NT2/D1 (cell line): ENCODE measurements at places on chromosomes 3 and 15.

GRCh38 chr15:60358935-60359682 is 38.7 kb downstream of the ANXA2 start:
- DNase-seq = no peak

DNA sequence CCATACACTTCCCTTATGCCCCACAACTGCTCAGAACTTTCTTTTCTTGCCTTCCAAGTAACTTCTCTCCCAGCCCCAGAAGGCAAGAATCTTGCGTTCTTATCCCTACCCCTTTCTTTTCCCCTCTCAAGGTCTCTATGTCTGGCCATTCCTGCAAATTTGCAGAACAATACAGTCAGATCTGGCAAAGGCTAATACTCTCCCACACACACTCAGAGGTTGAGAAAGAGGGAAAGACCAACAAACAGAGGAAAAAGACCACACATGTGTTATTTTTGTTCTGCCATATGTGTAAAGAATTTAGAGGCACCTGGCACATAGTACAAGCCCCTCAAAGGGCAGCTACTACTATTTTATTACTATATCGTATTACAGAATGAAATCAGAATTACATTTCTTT is 25.7 kb downstream of the GJD2 start:
- peak; percentile 52 for DNase-seq

GRCh38 chr15:51687565-51687964 is 6.3 kb downstream of the SCG3 start:
- DNase-seq = no peak

DNA sequence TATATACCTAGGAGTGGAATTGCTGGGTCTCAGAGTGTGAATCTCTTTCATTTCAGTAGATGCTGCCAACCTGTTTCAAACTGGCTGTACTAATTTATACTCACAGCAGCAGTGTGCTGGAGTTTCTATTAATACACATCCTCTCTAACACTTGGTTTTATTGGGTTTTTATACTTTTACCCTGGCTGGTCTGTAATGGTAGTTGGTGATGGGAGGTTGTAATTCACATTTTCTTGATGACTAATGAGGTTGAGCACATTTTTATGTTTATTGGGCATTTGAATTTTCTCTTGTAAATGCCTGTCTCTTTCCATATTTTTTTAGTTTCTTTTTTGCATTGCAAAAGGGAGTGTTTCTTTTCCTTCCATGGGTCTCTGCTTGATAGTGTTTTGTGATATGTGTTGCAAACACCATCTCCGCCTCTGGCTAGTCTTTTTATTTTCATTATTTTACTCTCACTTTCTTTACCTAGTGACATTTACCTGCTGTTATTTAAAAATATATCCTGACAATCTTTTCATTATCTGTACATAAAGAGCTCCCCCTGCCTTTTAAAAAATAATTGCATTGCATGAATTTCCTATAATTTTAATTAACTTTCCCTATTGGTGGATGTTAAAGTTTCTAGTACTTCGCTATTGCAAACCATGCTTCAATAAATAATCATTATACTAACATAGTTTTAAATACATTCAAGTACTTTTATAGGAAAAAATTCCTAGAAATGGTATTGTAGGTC is 49.0 kb upstream of the GCNT3 start:
- no peak for DNase-seq

- no peak for DNase-seq
Observed at GRCh38 chr15:35771746-35772442, 225.9 kb upstream of the DPH6 start.

- DNase-seq = no peak
Observed at GRCh38 chr15:89041507-89041906, 46.7 kb upstream of the ABHD2 start.

GRCh38 chr15:70342141-70342540 is 244.4 kb upstream of the TLE3 start:
- DNase-seq = no peak
